ENCODE measurements at places on chromosomes 2 and 18. TPM values are rescaled to one million over a fixed set of nuclear protein-coding genes. Genes with fewer than 3 reads are reported as not detected.

Gene RBM44
- total RNA-seq = 3.1 TPM

DNA sequence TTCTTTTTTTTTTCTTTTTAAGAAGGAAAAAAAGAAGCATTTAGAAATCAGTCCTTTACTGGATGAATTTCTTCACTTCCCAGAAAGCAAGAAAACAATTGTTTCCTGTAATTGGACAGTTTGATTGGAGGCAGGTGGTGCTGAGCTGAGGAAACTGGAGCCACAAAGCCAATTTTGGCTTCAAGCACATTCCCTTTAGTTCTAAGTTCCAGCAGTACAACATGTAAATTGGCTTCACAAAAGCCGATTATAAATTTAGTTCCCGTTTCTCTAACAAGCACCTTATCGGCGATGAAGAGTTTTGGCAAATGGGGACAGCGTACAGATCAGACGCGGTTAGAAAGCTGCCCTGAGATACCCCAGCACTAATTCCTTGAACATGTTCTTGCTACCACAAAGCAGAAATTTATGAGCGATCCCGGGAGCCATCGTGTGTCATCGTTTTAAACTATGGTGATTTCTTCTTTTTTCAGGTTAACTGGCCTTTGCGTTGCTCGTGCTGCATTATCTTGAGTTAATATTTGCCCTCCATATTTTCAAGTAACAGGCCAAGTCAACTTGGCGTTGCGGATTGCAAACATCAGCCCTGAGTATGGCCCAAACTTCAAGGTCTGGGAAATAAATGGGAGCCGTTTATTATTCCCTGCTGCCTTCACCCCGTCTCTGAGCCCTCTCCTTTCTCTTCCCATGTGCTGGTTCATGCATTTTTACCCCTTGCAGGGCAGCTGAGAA is 190.4 kb upstream of the ID2 start:
- no peak for DNase-seq

Gene PDCD1
- 3.1 TPM for total RNA-seq

- peak; percentile 54 for DNase-seq
Observed at GRCh38 chr2:237682856-237683670, 55.7 kb downstream of the LRRFIP1 start.

- peak; percentile 92 for DNase-seq
Observed at GRCh38 chr2:105329561-105330495, at the start of gene TGFBRAP1. TSS of gene TGFBRAP1 (minus strand) at chr2:105329735. CDS start at chr2:105308301, 21,434 bp downstream.

DNA sequence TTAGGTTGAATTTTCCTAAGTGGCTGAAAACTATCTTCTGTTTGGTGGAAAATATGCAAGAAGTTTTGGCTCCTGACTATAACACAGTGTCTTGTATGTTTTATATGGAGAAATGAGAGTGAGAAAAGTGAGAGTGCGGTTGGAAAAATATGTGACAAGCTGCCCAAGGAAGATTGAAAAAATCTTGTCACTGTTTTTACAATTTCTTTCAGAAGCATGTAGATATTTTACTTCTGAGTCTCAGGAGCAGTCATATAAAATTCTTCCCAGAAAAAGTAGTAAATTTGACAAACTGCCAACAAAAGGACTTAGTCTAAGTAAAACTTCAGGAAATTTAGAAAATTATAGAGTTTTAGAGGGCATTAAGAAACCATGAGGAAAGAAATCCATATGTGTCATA is 19.4 kb upstream of the RMND5A start:
- no peak for DNase-seq

GRCh38 chr18:23092121-23092520 is 43.2 kb upstream of the CABLES1 start:
- peak; percentile 58 for DNase-seq

DNA sequence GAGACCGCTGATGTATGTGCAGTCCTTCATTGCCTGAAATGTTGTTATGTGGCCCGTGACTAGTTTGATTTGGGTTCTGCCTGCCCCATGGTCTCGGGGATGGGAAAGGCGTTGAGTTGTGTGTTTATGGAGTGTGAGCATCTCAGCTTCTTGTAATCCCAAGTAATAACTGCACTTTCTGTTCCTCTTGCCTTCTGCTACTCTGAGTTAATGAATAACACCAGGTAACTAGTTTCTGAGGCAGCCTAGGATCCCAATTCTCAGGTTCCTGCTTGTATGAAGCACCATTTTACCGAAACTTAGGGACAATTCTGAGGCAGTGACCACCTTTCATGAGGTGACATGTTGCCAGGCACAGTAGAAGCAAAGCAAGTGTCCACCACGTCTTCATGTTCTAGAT is 170.0 kb downstream of the ALK start:
- no peak for DNase-seq

- DNase-seq = no peak
Observed at GRCh38 chr2:30958193-30958917, 151.1 kb upstream of the CAPN13 start.

DNA sequence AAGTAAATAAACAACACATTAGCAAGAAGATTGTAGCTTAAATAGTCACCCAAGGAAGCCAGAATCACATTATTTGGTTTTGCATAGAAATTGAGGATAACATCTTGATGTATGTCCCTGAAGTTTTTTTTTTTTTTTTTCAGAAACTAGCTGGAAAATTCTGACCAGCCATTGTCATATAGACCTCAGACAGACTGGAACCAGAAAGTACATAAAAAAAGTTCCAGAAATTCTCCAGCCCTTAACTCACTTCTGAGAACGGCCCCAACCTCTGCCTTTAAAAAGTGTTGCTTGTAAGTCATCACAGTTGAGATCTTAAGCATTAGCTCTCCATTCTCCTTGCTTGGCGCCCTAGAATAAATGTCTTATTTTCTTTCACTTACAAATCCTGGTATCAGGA is 350.5 kb downstream of the CCDC85A start:
- DNase-seq = no peak

DNA sequence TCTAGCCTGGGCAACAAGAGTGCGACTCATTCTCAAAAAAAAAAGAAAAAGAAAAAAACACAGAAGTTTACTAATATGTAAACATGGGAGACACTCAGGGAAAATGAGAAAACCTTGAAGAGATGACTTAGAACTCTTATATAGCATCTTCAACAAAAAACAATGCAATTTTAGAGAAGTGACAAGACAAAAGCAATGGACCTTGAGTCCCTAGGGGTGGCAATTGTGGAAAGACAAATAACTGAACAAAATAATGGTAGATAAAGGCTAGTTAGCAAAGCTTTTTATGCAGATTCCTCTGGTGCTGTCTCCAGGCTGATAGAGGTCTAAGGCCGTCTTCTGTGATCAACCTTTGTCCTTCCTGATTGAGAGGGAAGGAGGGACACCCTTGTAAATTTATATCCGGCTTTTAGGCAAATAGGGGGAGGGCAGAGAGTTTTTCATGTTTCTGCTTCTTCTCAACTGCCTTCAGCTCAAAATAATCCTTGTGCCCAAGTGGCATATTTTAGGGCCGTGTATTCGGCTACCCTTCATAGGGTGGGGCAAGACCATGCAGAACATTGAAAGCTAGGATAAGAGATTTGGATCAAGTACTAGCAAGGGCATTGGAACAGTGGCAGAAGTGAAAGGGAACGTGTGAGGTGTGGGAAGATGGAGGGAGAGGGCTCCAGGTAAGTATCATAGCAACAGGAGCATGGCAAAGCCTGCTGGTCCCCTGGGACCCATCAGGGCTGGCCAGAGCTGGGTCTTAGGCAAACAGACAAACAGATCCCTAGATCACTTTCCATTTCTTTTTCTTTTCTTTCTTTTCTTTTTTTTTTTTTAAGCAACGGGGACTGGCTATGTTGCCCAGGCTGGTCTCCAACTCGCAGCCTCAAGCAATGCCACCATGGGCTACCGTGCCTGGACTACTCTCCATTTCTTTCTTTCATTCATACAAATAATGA is 116.2 kb upstream of the STPG4 start:
- no peak for DNase-seq

Gene PSMA8
- 0.79 TPM for total RNA-seq

Gene SPEG
- 2.3 TPM for total RNA-seq

- DNase-seq = no peak
Observed at GRCh38 chr2:236993-237539, 26.8 kb downstream of the SH3YL1 start.

Gene ALPP
- total RNA-seq = not detected

- no peak for DNase-seq
Observed at GRCh38 chr2:146129231-146129630, 1609.3 kb upstream of the ZEB2 start.

DNA sequence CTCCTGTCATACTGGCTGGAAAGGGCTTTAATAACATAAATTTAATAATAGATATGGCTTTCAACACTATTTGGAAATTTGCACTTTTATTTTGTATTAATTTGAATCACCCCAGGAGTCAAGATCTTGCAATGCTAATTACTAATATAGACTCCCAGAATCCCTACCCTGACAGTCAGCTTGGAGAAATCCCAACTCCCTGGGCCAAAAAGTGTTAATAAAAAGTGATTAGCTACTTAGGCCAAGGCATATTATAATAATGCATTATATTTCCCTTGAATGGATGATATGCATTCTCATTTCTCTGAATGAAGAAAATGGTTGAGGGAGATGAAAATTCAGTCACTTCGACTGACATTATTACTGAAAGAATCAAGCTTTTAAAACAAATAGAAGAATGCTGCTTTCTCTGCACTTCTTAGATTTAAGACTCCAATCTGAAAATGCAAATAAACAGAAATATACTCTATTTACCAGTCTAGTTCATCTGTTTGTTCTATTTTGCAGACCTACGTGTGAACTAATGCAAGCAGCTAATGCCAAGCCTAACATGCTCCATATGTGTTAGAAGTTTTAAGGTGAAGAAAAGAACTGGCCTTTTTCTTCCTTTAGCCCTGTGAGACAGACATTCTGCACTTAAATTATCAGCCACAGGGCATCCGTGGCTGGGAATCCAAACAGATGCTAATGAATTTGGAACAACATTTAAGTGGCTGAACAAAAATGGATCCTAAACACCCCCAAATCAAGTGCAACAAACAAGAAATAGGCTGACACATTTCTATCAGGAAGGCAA is 33.9 kb upstream of the INSIG2 start:
- no peak for DNase-seq

- peak; percentile 45 for DNase-seq
Observed at GRCh38 chr2:238879043-238879442, 31.2 kb downstream of the TWIST2 start.

Gene PSMG2
- 71.1 TPM for total RNA-seq

GRCh38 chr2:11279398-11279797 is 65.0 kb downstream of the ROCK2 start:
- no peak for DNase-seq

GRCh38 chr2:20052229-20052851 is 912 bp upstream of the LAPTM4A start:
- DNase-seq = no peak

- no peak for DNase-seq
Observed at GRCh38 chr18:13457327-13457726, 238.8 kb downstream of the LDLRAD4 start.

- DNase-seq = no peak
Observed at GRCh38 chr2:150528861-150529801, 41.7 kb upstream of the RND3 start.

DNA sequence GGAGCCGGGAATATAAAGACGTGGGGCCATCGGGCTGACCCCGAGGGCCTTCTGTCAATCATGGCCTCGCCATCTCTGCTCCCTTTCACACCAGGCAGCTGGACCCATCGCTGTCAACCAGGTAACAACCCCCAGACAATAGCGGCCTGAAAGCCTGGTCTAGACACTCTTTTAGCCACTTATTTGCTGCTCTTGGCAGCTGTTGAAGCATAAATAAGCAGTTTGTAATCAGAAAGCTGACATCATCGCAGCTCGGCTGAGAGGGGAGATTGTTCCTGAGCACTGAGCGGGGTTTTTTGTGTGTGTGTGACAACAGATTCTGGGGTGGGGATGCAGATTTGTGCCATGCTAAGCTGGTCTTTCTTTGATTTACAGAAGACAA is 423.6 kb upstream of the POU3F3 start:
- DNase-seq = no peak

DNA sequence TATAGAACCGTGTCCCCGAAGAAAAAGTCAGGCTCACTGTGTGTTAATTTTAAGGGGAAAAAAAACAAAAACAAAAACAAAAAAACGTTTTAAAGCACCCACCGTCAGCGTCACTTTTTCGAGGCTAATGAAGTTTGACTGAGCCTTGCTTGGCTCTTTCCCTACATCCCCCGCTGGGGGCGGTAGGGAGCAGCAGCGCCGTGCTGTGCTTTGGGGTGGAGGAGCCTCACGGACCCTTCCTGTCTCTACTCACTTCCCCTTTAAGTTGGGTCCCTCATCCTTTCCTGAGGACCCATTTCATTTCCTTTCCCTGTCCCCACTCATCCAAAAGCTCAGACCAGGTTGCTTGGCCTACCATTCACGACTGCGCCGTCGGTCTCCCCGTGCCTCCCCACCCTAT is 82.8 kb upstream of the RPL31 start:
- no peak for DNase-seq

Gene GREB1
- 0.88 TPM for total RNA-seq

DNA sequence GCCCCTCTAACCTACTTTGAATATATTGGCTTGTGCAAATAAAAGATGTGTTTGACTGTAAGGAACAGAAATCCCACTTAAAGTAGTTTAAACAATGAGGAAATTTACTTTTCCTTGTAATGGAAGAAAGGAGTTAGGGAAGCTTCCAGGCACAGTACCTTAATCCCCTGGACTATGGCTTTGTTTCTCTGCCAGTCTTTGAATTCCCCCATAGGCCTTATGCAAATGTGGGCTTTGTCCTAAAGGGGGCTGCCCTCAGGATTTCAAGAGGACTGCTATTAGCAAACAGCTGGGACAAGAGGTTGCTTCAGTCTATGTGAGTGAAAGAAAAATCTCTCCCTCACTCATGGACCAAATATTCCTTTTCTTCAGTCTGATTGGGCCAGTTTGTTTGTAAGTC is 255.1 kb upstream of the THSD7B start:
- DNase-seq = no peak

- no peak for DNase-seq
Observed at GRCh38 chr2:216721141-216721540, 25.8 kb upstream of the IGFBP5 start.

DNA sequence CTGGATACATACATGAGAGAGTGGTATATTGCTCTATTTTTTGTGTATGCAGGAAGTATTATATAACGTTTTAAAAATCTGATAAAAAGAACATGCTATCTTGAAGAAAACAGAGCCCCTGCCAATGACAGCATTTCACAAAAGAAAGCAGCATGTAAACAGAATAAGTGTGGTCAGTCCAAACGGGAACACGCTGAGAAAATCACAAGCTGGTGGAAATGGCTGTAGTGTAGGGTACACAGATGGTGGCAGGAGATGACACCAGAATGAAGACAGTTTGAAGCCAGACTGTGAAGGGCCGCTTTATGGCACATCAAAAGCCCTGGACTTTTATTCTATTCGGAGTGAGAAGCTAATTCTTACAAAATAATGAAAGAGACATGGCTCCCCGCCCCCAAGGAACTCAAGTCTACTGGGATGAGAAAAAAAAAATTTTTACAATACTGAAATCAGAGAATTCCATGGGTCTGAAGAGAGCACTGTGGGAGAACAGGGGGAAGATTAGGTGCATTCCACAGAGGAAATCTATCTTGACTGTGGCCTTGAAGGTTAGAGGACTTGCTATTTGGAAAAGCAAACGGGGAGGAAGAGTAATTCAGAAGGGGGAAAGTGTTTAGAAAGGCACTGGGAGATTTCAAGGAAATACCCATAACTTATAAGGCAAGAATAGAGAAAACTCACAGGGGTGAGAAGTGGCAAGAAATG is 217.7 kb upstream of the SMAD7 start:
- DNase-seq = no peak

GRCh38 chr18:54736981-54737380 is 91.3 kb upstream of the RAB27B start:
- DNase-seq = no peak
